ENCODE measurements at places on chromosomes 3 and 15.

GRCh38 chr15:56699743-56700142 lies 33.6 kb downstream of the ZNF280D start:
- no peak for DNase-seq

DNA sequence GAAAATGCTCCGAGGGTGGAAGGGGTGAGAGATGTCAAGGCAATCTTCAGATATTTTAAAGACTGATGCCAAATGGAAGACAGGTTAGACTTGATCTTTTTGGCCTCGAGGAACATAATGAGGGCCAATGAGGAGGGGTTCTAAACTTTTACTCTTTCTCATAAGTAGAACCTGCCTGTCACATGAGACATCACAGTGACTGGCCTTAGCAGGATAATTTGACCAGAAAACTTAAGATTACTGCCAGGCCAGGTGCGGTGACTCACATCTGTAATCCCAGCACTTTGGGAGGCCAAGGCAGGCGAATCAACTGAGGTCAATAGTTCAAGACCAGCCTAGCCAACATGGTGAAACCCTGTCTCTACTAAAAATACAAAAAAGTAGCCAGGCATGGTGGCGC lies 12.2 kb downstream of the TM4SF4 start:
- no peak for DNase-seq

GRCh38 chr3:133388696-133389395 lies 11.0 kb upstream of the BFSP2 start:
- DNase-seq, result no peak

DNA sequence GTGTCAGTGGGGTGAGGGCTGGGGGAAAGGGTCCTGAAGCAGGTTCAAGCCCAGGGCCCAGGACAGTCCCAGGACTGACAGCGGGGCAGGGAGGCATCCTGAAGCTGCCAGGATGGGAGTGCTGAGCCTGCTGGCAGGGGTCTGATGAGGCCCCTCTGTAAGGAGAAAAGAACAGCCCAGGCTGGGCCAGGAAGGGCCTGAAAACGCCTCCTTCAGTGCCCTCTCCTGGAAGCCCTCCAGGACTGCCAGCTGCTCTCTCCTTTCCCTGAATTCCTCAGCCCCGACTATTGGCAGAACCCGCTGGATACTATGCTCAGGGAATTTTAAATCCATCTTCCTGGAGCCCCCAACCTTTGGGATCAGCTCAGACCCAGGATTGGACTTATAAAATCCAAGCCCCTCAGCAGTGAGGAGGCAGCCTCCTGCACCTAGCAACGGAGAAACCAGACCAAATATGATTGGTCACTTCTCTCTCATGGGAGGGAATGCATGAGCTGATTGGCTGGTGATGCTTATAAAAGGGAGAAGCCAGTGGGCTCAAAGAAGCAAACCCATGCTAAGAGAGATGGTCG lies 203.5 kb upstream of the LINGO1 start:
- DNase-seq, result no peak

DNA sequence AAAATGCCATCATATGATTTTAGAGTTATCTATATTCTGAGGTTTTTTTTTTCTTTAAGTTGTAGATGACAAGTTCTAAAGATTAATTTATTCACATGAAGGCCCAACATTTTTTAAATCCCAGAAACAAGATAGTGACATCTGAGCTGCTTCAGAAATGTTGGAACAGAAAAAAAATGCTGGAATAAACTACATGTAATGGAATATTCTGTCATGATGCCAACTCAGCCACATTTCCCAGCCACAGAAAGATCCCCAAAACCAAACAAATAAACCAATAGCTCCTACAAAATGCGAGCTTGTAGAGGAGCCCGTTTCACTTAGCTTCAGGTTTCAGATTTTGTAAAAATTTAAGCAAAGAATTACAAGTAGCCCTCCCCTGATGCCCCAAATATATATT lies 111.0 kb upstream of the MYO5C start:
- DNase-seq, result no peak

- no peak for DNase-seq
Observed at GRCh38 chr3:155554777-155555451, 190.0 kb downstream of the PLCH1 start.

GRCh38 chr3:169054471-169054870 lies 609.0 kb downstream of the MECOM start:
- DNase-seq, result no peak

DNA sequence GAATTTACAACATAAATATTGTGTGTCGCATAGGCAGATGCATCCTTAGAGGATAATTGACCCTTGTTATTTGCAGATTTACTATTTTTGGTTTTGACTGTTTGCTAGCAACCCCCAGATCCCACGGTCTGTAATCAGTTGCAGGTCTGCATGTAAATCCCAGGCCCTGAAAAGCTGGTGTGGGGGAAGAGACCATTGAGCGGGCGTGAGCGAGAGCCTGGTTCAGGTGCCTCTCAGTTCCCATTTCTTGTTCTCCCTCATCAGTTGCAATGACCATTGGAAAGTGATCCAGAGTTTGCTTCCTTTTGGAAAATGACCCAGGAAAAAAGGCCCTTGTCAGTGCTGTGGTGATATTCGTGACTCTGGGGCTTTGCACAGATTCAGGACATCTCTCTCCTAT lies 238.9 kb downstream of the UACA start:
- DNase-seq, result no peak

DNA sequence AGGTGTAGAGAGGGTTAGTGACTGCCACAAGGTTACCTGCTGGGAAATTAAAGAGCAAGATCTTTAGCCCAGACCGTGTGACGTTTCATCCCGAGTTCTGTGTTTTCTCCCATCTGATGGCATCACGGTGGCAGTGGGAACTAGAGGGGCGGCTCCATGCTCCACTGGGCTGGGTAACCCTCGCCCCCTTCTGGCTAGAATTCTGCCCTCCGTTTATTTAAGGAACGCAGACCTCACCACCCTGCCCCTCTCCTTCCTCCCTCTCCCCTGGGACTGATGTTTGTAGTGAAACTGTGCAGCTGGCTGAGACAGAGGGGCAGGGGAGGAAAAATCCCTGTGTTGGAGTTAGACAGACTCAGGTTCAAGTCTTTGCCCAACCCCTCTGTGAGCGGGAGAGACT lies 65.6 kb downstream of the ITGA11 start:
- no peak for DNase-seq

DNA sequence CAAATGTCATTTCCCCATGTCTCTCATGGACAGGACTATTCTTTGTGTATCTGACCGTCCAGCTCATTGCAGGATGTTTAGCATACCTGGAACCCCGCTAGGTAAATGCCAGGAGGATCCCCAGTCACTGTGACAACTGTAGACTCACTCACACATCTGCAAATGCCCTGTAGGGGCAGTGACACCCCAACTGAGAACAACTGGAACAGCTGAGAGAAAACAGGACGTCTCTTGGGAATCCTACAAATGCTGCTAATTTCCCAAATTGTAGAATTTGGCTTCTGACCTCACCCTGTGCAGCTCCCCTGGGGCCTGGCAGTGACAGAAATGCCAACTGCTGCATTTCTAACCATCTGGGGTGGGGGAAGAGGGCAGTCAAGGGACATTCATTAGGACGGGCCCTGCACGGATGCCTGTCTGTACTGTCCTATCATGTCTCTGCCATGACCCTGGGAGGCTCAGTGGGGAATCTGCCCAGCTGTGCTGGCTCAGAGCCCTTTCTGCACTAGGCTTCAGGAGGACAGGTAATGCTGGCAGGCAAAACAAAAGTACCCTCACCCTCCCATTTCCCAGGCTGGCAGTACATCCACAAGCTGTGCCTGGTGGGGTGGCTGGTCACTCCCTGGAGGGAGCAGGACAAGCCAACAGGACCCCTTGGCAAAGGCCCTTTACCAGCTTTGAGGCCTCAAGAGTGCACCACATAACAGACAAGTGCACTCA lies 30.4 kb downstream of the RAB6B start:
- DNase-seq, result peak; percentile 27

DNA sequence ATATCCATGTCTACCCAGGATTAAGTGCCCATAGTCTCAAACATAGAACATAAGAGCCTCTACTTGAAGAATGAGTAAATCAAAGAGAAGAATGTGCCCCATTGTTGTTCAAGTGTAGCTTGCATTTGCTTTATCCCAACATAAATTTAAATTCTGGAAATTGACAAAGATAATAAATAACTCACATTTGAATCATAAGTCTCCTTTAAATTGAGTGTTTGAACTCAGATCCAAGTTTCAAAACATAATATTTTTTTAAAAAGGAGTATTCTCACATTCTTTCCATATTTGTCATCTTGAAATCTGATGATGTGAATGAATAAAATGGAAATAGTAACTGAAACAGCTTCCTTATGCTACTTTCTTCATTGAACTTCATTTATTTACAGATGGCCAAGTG lies 135.2 kb downstream of the MECOM start:
- no peak for DNase-seq

GRCh38 chr3:195895078-195895860 lies 13.1 kb downstream of the TNK2 start:
- DNase-seq, result no peak

- DNase-seq, result peak; percentile 60
Observed at GRCh38 chr3:72187131-72187530, 402.2 kb upstream of the PROK2 start.

GRCh38 chr15:66581972-66582537 lies 16.3 kb upstream of the LCTL start:
- DNase-seq, result no peak

DNA sequence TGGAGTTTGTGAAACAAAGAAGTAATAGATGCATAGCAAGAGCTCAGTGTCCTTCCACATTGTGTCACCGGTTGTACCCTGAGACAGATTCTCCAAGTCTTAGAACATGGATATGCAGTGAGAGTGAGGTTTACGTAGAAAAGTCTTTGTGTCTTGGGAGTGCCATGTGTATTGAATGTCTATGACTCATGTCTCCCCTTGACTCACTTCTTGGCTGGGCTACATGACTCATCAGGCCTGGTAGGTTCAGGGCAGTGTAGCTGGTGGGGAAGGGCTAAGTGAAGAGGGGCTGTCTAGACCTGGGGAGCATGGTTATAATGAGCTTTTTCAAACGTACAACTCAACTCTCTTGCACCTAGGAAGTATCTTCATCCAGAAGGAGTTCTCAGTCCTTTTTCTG lies 167.4 kb downstream of the GAP43 start:
- no peak for DNase-seq

DNA sequence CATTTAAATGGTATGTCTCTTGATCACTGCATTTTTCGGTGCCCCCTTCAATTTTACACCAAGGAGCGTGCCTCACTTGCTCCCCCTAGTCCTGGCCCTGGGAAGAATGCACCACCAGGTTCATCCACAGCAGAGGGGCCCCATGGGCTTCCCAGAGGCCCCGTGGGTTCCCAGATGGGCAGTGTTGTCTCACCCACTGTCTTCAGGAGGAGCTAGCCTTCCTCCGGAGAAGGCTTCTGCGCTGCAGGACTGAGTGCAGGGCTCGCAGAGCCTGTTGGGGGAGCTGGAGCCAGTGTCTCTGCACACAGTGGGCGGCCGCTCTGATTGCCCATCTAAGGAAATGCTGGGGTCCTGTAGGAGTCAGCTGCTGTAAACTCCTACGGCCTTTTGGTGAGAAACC lies 45.9 kb downstream of the POLR2M start:
- DNase-seq, result no peak

DNA sequence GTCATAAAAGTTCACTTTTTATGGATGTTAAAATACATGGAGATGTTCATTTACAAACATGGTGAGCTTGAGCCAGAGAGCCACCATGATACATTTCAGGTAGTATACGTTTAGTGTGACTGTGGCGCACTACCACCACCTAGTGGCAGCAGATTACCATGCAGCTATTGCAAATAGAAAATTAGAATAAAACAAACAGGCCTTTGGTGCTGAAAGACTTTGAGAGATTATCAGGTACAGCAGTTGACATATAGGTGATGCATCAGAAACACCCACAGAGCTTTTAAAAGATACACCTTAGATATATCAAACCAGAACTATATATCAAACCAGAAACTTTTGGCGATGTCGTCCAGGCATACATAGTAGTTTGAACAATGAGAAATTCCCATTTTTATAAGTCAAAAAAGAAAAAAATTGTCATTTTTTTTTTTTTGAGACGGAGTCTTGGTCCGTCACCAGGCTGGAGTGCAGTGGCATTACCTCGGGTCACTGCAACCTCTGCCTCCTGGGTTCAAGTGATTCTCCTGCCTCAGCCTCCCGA lies 42.0 kb upstream of the ICE2 start:
- peak; percentile 78 for DNase-seq

DNA sequence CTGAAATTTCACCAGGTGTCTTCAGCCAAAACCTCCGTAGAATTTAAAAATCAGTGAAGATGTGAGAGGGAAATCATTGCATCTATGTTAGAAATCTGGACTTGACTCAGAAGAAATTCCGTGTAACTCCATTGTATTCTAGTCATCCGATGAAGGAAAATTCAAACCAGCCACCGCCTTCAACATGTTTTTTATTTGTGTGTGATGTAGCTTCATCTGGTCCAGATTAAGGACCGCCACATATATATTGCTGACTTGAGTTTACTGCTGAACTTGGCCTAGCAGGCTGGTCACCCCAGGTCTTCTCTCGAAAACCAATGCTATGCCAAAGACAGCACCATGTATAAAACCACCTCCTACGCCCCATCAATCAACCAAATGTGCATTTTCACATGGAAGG lies 120.9 kb downstream of the FOXP1 start:
- no peak for DNase-seq

GRCh38 chr3:44875596-44875995 lies 1.2 kb downstream of the TGM4 start:
- no peak for DNase-seq

DNA sequence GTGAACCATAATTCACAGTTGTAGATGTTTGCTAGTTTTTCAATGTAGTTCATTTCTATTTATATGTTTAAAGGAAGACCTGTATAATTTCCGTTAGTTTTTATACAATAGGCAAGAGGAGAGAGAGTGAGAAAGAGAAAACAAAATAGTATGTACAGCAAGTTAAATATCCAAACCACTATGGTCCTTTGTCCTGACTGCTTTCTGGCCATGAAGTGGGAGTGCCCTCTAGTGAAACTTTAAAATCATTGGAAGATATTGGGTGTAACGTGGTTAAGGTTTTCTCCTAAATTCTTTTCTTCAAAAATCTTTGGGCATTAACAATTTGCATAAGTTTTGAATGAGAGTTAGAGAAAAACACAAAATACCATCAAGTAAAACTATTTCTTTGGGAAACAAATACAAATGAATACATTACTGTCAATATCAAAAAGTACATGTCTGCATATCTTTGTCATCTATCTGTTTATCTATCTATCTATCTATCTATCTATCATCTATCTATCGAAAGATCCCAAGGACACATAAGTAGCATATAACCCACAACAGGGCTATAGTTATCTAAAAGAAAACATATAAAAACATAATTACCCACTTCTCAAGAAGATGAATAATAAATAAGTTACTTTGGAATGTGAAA lies 534.6 kb upstream of the ATP11B start:
- DNase-seq, result no peak

GRCh38 chr3:49533786-49534519 lies 20.3 kb upstream of the BSN start:
- no peak for DNase-seq

- DNase-seq, result no peak
Observed at GRCh38 chr3:12963922-12964701, 109.1 kb downstream of the IQSEC1 start.

GRCh38 chr3:168336276-168336675 lies 240.6 kb upstream of the GOLIM4 start:
- no peak for DNase-seq

Data from hematopoietic multipotent progenitor cell treated with erythropoietin and hydrocortisone succinate and interleukin-3 and kit ligand, for 17 days (in vitro differentiated cells).